ENCODE measurements at places on chromosomes 1 and 21.
A peak's percentile ranks its signal among the peaks of the same experiment; 100 is the strongest.

- no peak for DNase-seq
Observed at GRCh38 chr1:229300099-229300757, 29.3 kb downstream of the RAB4A start.

- no peak for DNase-seq
Observed at GRCh38 chr21:36428761-36429432, 43.7 kb downstream of the CHAF1B start.

- DNase-seq: no peak
Observed at GRCh38 chr1:8966606-8967005, 20.9 kb downstream of the CA6 start.

- DNase-seq: no peak
Observed at GRCh38 chr21:42298237-42298636, 17.0 kb downstream of the TFF3 start.

DNA sequence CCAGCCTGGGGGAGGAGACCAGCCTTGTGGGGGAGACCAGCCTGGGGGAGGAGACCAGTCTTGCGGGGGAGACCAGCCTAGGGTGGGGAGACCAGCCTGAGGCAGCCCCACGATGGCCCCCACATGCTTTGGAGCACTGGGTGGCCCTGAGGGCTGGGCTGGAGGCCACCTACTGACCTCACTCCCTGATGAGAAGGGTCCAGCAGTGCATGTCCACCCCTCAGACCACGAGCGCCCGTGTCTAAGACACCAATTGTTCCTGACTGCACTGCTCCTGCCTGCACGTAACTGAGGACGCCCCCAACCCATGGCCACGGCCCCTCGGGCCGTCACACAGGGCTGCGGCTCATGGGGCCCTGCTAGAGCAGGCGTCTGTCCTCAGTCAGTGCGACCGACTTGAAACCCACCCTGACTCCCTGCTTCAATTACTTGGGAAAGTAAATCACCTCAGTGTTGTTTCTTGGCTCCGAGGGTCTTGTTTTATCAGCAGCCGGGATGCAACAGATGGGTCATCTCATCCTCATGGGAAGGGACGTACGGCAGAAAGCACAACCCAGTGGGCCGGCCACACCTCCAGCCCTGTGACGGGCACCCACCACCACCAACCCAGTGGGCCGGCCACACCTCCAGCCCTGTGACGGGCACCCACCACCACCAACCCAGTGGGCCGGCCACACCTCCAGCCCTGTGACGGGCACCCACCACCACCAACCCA, at the start of gene SPATC1L:
TSS of gene SPATC1L (minus strand) at position 550 of the 715 bp plus-strand sequence. CDS start 1,643 bp downstream, outside the sequence.
- peak; percentile 79 for DNase-seq

GRCh38 chr1:168138134-168138533, 1.4 kb upstream of the GPR161 start:
- no peak for DNase-seq

DNA sequence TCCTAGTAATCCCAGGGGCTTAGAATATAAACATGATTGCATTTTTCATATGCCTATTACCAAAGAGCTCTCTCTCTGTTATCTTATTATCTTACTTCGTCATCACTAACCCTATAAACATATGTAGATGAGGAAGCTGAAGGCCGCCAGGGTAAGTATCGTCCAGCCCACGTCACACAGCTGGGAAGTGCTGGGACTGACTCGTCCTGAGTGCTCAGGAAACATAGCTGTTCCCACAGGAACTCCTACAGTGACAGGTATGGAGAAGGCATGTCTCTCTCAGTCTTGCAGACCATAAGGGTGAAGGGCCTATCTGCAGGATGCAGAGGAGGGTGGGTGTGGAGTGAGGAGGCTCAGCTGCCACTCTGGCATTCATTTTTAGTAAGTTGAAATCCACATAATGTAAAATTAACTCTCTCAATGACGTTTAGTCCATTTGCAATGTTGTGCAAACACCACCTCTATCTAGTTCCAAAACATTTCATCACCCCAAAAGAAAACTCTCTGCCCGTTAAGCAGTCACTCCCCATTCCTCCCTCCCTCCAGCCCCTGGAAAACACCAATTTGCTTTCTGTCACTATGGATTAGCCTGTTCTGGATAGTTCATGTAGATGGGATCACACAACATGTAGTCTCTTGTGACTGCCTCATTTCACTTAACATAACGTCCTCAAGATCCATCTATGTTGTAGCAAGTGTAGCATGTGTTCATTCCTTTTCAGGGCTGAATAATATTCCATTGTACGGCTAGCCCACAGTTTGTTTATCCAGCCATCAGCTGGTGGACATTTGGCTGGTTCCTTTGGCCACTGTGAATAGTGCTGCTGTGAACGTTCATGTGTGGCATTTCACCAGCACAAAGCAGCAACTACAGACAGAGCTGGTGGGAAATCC, 68.3 kb downstream of the TCP10L start:
- DNase-seq: no peak

GRCh38 chr1:201126832-201127754, at the start of gene ASCL5:
ASCL5 (minus strand) TSS chr1:201127184; CDS start chr1:201115372, 11,812 bp downstream.
- peak; percentile 43 for DNase-seq

DNA sequence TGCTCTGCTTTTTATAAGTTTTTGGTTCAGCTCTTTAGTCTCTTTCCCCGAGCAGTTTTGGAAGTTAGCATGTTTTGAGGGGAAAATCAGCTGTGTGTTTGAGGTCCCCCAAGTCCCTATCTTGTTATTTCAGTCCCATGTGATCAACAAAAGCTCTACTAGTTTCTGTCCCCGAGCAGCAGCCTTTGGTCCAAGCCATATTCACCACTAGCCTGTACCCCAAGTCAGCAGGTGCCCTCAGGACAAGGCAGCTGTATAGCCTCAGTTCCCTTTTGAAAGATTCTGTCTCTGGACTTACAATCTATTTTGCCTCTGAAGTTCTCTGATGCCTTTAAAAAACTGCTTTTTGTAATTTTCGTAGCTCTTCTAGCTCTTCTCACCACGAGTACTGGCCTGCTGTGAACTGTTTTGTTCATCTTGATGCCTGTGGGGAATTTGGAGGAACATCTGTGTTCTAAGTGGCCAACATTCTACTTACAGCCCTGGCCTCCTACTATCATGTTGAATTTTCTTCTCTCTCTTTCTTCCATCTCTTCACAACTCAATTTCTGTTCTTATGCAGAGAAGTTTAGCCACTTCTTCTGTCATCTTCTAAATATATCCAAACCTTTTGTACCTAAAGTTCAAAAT, 16.7 kb downstream of the UAP1 start:
- DNase-seq: no peak

DNA sequence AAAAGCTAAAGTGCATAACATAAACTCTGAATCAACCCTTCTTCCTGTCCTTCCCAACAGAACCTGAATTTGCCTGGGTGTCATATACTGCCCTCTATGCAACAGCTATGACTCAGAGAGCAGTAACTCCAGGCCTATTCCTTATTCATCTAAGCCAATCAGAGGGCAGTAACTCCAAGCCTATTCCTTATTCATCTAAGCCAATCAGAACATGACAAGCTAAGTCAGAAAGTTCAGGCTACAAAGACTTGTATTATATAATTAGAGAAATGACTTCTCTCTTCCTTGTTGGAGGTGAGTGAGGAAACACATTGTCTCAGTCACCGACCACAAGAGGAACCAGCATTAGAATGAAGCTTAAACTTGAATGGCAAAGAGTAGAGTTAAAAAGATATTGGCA, 26.2 kb upstream of the TADA1 start:
- no peak for DNase-seq

DNA sequence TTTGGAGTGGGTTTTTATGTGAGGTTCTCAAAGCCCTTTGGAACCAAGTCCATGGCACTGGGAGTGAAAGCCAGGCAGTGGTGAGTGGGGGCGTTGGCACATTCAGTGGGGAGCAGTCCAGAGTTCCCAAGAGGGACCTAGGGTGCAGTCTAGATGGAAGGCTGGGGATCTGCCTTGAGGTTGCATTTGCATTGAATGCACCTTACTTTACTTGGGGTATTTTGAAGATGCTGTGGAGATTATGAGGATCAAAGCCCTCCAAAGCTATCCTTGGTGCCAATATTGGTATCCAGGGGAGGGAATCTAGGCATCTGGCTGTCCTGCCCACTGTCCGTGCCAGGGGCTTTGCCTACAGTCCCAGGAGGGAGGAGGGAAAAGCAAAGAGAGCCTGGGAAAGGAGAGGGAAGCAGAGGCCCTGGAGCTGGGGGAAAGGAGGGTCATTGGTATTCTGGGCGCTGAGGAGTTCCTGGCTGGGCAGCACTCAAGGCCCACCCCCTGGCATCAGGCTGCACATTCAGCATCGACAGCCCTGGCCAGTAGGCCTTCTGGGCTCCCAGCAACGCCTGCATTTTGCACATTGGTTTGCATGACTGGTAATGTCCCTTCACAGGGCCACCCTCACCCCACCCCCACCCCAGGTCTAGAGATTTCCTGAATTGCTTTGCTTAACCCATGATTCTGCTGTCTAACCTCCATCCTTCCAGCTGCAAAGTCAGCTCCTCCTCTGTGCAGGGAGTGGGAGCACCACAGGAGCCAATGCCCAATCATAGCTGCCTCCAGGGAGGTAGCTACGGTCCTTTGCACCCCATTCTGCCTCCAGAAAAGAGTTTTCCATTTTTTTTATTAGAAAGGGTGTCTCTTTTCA, 843 bp upstream of the BCAN start:
- no peak for DNase-seq

GRCh38 chr1:227127891-227128290, 187.8 kb downstream of the COQ8A start:
- no peak for DNase-seq

DNA sequence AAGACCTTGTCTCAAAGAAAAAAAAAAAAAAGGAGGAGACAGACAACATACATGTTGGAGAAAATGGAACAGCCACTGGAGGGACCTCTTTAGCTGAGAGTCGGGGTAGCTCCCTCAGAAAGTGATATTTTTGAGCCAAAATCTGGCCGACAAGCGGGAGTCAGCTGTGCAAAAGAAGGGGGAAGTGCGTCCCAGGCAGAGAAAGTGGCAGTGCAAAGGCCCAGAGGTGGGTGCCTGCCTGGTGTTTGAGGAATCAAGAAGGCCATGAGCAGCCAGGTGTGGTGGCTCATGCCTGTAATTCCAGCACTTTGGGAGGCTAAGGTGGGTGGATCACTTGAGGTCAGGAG, 6.1 kb upstream of the CROCC start:
- DNase-seq: no peak

DNA sequence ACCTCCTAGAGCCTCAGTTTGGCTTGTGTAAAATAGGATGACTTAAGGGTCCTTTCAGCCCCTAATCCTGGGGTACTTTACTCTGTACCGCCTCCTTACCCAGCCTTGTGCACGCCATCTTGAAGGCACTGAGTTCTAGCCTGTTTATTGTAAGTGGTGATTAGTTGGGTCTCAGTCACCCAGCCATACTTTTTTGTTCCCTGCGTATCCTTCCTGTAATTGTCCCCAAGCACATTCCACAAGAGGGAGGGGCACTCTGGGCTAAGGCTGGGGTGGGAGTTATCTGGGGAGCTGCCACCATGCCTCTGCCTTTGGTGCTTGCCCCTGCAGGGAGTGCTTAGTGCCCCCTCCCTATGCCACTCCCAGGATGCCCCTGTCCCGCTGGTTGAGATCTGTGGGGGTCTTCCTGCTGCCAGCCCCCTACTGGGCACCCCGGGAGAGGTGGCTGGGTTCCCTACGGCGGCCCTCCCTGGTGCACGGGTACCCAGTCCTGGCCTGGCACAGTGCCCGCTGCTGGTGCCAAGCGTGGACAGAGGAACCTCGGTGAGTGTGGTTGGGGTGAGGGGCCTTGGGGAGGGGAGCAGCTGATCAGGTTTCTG, 856 bp downstream of the FDPS start:
- DNase-seq: peak; percentile 64

- DNase-seq: no peak
Observed at GRCh38 chr1:198656500-198656932, 17.7 kb downstream of the PTPRC start.

GRCh38 chr1:213103377-213104306, 52.6 kb downstream of the RPS6KC1 start:
- no peak for DNase-seq

DNA sequence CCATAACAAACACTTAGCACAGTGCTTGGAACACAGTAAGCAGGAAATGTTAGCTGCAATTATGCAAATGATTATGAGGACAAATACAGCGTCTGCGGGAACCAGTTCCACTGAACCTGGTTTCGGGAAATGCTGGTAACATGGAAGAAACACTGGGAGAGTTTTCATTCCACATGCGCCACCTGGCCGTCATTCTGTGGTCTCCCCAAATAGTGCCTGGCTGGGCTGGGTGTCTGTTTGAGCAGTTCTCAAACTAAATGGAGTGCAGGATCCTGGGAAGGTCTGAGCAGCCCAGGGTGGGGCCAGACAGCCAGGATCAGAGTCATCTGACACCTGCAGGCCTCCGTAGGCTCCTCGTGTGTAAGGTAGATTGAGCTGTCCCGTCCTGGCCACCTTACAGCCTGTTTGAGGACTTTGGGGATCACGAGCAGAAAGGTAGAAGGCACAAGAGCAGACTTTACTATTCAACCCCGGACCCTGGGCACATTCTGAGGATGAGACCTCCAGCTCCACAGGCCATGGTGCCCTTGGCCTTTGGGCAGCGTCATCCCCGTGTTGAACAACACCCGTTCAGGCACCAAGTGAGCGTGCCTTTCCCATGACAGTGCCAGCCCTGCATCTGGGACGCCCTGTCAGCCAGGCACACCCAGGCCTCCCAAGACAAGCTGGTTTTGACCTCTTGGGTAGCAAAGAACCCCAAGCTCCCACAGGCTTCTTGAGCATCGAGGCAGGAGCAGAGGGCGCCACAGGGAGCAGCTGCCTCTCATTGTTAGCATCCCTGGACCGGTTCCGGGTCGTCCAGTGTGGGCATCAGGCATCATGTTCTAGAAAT, 101.9 kb downstream of the PRDM2 start:
- no peak for DNase-seq

- no peak for DNase-seq
Observed at GRCh38 chr1:181592255-181592859, 109.0 kb downstream of the CACNA1E start.

- DNase-seq: no peak
Observed at GRCh38 chr1:65844821-65845534, 52.3 kb downstream of the PDE4B start.

DNA sequence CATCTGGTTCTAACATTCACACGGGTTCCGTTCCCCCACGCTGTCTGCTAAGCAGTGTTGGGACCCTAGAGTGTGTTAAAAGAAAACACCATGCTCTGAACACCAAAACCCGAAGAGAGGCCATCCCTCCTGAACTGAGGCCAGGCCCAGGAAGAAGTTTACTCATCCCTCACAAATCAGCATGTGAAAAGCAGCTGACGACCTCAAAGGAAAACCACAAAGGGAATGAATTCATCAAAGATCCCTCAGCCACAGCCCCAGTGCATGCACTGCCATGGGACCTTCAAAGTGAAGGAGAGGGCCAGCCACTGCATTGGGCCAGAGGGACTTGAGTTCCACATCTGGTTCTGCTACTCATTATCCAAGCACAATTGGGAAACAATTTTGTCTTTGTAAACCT, 7.0 kb upstream of the PSEN2 start:
- DNase-seq: no peak

- no peak for DNase-seq
Observed at GRCh38 chr1:53454019-53454418, 5.2 kb upstream of the DMRTB1 start.

All from NCI-H345 (cell line).